Activated naive CD4-positive, alpha-beta T cell treated with Interleukin-2 at 50 U/mL for 16 hours (primary cell): ENCODE measurements at places on chromosomes 3 and 15.

DNA sequence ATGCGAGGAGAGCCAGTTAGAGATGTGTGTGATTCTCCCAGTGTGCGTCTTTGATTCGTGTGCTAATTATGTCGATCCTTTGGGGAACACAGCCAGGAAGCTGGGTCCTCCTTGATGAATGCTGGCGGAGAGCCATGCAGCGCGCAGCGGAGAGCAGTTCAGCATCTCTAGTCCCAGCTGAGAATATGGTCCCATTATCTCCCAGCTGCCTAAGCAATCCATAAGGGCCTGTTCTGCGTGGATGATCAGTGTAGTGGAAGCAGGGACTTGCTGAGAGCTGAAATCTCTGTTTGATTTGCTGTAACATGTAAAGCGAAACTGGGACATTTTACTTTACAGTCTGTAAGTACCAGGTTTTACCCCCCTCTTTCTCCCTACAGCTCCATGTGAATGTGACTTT, 412.7 kb downstream of the CNTN4 start:
- no peak for DNase-seq

- no peak for DNase-seq
Measured at GRCh38 chr3:141250828-141251227, 19.2 kb downstream of the PXYLP1 start.

GRCh38 chr15:41827290-41827879, 507 bp upstream of the JMJD7 start:
- peak; percentile 32 for DNase-seq

- DNase-seq, result no peak
Measured at GRCh38 chr3:115975353-115975752, 352.0 kb downstream of the GAP43 start.

DNA sequence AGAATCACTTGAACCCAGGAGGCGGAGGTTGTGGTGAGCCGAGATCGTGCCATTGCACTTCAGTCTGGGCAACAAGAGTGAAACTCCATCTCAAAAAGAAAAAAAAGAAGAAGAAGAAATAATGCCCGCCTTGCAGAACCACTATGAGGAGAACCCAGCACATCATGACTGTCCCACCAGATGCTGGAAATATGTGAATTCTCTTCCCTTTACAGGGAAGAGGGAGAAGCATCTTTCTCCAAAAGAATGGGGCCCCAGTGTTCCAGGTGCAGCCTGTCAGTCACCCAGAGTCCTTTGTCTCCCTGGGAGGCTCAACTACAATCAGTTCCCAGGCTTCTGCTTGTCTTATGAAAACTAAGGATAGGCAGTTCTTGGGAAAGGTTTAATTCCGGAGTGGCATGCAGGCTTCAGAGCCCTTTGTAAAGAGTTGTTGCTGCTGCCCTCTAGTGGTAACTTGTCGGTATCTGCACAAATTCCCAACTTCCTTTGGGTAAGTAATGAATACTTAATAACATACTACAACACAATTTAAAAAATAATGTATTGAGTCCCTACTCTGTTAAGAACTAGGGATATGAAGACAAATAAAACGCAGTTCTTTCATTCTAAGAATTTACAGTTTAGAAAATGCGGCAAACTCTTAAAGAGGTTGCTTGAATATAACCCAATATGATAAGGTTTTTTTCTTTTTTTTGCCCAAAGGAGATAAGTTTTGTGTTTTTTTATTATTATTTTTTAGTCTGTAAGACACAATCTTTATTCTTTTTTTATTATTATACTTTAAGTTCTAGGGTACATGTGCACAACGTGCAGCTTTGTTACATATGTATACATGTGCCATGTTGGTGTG, 18.6 kb upstream of the TICRR start:
- peak; percentile 38 for DNase-seq

GRCh38 chr3:38017445-38018295, 11.8 kb downstream of the PLCD1 start:
- DNase-seq, result no peak

DNA sequence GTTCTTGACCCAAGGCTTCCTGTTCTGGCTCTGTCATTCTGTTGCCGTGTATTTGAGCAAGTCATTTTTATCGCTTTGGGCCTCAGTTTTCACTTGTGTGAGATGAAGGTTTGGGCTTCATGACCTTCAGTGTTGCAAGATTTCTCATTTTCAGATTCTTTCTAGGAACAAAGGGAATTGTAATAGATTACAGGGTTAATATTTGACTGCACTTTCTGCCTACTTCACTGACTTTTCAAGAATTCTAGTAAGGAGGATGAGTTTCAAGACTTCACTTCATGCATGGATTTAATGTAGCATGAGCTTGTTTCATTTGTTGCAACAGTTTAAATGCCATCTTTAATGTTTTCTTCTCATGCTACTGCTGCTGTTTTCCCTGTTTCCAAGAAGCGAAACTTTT, 226.5 kb downstream of the NLGN1 start:
- no peak for DNase-seq

GRCh38 chr3:74661672-74662071, 47.2 kb upstream of the CNTN3 start:
- DNase-seq, result no peak

GRCh38 chr3:46701181-46701939, at the start of gene TMIE:
TSS of gene TMIE (plus strand) at chr3:46701392. CDS start at chr3:46701488, 96 bp downstream.
- no peak for DNase-seq

GRCh38 chr3:17740721-17741141, 1.7 kb downstream of the TBC1D5 start:
- no peak for DNase-seq

DNA sequence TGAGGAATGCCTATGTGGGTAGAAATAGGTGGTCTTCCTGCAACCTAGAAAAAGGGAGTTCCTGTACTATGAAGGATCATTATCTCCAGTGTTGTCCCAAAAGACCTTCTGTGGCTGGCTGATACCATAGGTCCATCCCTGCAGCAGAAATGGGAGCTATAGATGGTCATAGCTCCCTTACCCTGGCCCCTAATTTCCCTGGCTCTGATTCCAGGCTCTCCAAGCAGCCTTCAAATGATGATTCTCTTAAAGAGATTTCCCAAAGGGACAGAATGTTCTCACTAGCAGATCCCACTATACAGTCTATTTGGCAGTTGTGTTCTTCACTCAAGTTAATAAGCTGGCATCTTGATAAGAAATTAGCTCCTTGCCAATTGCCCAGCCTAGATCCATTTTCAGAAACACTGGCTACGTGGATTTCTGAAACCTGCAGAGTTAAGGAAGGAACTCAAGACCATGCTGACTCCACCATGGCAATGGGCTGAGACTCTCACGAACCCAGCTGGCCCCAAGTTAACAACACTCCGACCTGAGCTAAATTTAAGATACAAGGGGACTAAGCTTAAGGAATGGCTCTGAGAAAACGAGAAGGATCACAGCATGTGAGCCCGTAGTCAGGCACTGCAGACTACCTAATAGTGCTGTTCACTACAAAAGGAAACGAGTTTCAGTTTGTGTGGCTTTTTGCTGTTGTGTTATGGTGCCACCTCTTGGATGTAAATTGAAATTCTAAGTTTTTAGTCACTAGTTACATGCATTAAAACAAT, 11.4 kb downstream of the C15orf40 start:
- DNase-seq, result peak; percentile 16

GRCh38 chr3:40445880-40446279, 11.3 kb upstream of the RPL14 start:
- no peak for DNase-seq

- DNase-seq, result no peak
Measured at GRCh38 chr3:39222462-39222861, 30.1 kb upstream of the XIRP1 start.

DNA sequence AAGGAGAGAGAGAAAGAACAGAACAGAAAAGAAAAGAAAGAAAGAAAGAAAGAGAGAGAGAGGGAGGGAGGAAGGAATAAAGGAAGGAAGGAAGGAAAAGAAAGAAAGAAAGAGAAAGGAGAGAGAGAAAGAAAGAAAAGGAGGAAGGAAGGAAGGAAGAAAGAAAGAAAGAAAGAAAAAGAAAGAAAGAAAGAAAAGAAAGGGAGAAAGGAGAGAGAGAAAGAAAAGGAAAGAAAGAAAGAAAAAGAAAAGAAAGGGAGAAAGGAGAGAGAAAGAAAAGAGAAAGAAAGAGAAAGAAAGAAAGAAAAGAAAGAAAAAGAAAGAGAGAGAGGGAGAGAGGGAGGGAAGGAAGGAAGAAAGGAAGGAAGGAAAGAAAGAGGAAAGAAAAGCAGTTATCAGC, 108.8 kb downstream of the ARPP21 start:
- no peak for DNase-seq

- no peak for DNase-seq
Measured at GRCh38 chr3:49412632-49413337, 562 bp downstream of the TCTA start.

DNA sequence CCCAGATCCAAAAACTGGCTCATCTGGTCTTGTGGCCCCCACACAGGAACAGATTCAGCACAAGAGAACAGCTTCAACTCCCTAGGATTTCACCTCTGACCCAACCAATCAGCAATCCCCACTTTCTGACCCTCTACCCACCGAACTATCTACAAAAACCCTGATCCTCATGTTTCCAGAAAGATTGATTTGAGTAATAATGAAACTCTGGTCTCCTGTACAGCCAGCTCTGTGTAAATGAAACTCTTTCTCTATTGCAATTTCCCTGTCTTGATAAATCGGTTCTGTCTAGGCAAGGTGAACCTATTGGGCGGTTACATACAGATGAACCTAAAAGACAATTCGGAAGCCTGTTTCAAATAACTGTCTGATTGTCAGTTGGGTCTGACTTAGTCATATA, 847.6 kb upstream of the ALCAM start:
- DNase-seq, result no peak

DNA sequence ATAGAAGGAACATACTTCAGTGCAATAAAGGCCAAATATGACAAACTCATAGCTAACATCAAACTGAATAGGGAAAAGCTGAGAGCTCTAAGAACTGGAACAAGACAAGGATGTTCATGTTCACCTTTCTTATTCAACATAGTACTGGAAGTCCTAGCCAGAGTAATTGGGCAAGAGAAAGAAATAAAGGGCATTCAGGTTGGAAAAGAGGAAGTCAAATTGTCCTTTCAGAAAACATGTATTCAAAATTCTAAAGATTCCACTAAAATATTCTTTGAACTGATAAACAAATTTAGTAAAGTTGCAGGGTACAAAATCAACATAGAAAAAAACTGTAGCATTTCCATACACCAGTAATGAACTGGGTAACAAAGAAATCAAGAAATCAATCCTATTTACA, 12.2 kb upstream of the ZNF197 start:
- no peak for DNase-seq

DNA sequence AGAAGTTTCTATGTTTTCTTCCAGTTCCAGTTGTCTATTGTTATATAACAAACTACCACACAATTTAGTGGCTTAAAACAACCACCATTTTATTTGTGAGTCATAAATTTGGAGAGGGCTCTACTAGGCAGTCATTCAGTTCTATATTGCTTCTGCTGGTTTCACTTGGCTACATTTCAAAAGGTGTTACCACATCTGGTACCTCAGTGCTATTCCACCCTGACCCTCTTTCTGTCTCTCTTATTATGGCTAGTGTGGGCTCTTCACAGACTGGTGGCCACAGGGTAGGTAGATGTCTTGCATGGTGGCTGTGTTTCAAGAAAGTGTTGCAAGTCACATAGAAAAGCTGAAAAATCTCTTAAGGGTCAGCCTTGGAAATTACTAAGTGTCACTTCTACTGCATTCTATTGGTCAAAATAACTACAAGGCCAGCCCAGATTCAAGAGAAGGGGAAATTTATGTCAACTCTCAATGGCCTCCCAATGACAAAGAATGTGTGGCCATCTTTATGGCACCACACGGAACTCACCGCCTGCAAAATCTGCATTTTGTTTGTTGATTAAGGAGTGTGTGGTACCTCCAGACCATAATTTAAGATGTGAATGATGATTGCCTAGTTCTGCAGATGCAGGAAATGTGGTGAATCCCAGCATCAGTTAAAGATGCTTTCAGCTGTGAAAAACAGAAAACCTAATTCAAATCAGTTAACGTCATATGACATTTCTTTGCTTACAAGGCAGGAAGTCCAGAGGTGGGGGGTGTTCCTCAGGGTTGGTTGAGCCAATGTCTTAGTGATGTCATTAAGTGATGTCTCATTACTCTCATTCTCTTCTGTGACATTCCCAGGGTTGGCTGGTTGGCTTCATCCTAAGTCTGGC, 105.8 kb upstream of the RASGRP1 start:
- peak; percentile 54 for DNase-seq

DNA sequence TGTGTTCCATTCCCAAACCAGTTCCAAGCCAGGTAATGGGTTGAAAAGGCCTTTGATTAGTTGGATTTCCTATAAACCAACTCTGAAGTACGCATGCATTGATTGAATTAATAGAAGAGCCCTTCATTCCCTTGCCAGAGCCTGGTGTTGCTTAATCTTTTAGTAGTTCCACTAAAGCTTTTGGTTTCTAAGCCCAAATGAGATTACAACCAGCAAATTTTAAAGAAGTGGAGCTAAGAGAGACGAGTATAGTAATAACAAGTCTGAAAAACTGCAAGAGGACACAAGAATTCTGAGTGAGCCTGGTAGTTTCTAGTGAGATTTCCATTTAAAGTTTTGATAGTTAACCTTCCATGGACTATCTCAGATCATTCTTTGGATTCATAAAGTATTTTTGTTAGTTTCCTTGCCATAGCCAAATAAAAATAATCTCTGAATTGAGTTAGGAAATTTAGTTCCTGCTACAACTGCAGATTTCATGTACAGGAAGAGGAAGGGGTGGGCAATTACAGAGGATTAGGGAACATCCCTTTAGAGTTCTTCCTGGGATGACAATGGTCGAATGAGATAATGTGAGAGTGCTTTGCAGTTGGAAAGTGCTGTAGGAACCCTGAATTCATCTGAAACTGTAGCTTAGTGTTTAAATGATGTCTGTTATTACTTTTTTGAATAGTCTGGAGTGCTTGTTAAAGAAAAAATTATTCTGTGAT, 136.8 kb downstream of the FNDC3B start:
- no peak for DNase-seq

DNA sequence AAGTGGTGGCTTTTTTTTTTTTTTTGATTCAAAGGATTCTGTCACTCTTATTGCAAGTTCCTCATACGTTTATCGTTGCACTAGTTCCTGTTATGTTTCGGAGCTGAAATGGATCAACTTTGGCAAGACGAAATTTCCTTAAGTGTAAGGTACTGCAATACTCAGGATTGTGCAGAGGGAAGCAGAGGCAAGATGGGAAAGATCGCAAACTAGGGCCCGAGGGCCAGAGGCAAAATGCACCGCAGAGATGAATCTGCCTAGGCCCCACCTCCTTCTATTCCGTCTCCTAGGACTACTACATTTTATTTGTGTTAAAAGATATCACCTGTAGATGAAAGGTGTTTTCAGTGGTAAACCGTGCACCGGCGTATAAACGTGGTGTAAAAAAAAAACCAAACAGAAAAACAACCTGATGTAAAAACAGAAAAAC, 331 bp downstream of the RNU6-1 start:
- peak; percentile 34 for DNase-seq

DNA sequence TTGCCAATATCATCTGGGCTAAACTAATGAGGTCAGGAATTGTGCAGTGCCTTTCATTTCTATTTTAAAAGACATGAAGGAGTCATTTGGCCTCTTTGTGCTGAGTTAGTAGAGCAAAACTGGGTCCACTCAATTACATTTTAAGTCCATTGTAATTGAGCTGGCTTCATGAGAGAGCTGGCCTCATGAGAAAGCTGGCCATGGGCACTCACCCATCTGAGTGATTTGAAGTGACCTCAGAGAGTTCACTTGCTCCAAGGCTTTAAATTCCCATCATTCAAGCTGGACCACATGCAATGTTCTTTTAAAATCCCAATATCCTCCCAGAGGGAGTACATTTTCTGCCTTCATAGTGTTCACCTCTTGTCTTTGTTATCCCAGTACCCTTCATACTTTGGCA, 335.9 kb upstream of the WNT5A start:
- DNase-seq, result no peak

GRCh38 chr15:90596943-90597342, 67.2 kb downstream of the CRTC3 start:
- no peak for DNase-seq
